T-helper 2 cell treated with Interferon-gamma antibody and Interleukin-4, amounts not matched to agents 5 μg/mL and 100 μg/mL, for 36 hours (primary cell): ENCODE measurements at places on chromosomes 2 and 18.

DNA sequence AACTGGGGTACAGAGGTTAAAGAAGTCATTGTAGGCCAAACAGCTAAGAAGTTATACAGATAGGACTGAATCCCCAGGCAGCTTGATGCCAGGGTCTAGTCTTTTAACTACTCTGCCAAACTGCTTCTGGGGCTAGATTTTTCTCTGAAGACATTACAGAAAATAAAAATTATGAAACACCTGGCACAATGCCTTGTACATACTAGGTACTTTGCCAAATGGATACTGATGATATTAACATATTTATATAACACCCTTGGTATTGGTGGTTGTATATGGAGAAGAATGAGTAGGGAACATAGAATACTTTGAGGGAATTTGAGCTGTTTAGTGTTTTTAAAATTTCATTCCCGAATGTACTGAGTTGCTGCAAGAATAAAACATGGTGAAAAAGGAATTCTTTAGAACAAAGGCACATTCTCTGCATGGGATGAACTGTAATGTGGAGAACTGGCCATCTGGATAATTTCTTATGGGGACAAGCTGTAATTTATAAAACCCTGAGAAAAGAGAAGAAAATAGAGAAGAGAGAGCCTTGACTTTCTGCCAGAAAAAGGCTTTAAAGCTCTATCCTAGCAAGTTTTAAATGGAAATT is 210.9 kb upstream of the TMEM200C start:
- H3K4me3 ChIP-seq = no peak overlapping the region
- H3K36me3 ChIP-seq = no peaks in the 10 kb centered on the region
- DNase-seq = no peak
- no peaks in the 10 kb centered on the region for H3K4me1 ChIP-seq
- no peak overlapping the region for H3K27ac ChIP-seq

- H3K27me3 ChIP-seq = no peaks in the 10 kb centered on the region
- H3K36me3 ChIP-seq = no peaks in the 10 kb centered on the region
- H3K27ac ChIP-seq = no peak overlapping the region
Measured at GRCh38 chr18:43572163-43572562, 294.9 kb upstream of the SYT4 start.

GRCh38 chr18:58997811-58998337 is 133.2 kb downstream of the ZNF532 start:
- H3K4me1 ChIP-seq = no peaks in the 10 kb centered on the region
- H3K36me3 ChIP-seq = no peaks in the 10 kb centered on the region
- H3K27ac ChIP-seq = no peak overlapping the region
- no peak overlapping the region for H3K4me3 ChIP-seq
- no peaks in the 10 kb centered on the region for H3K27me3 ChIP-seq

GRCh38 chr18:38940475-38940862 is 1374.9 kb upstream of the CELF4 start:
- H3K4me3 ChIP-seq = peak overlapping the region; percentile 77
- peak overlapping the region; percentile 94 for H3K27ac ChIP-seq
- H3K36me3 ChIP-seq = peaks cover 14% of the 10 kb centered on the region
- DNase-seq = no peak

DNA sequence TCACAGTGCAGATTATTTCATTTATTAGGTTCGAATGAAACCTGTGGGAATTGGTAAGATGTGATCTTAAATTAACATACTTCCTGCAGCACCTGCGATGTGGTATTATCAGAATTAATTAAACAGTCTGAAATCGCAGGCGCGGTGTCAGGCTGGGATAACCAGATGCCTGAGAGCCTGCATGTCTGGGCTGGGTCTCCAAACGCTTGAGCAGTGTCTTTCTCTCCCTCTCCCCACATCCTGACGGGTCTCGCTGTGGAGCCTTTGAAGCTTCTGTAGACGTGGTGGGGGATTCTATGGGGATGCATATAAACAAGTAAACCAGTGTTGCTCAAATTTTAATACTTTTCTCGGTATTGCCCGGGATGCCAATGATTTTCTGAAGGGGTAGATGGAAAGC is 366.2 kb upstream of the SPRED2 start:
- no peaks in the 10 kb centered on the region for H3K36me3 ChIP-seq
- H3K4me3 ChIP-seq = no peak overlapping the region
- H3K27me3 ChIP-seq = no peaks in the 10 kb centered on the region
- H3K4me1 ChIP-seq = no peaks in the 10 kb centered on the region
- no peak overlapping the region for H3K27ac ChIP-seq
- DNase-seq = no peak

DNA sequence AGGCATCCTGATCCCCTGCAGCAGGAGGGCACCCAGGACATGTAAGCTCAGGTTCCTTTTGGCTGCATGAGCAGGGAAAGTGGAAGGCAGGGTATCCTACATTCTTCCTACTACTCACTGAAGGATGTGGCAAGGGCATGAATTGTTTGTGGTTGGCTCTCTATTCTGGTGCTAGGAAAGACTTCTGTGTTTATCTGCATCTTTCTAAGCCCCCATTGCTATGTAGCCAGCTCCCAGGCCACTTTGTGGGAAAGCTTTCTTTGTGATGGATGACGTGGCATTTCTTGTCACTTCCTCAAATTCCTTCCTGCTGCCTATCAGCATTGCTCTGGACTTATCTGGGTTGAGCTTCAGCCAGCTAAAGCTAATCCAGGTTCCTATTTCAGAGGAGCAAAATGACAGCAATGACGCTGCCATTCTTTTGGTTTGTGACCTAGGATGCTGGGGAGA is 46.2 kb downstream of the MEIS1 start:
- no peaks in the 10 kb centered on the region for H3K36me3 ChIP-seq
- H3K27ac ChIP-seq = no peak overlapping the region
- H3K27me3 ChIP-seq = no peaks in the 10 kb centered on the region
- no peak overlapping the region for H3K4me3 ChIP-seq

DNA sequence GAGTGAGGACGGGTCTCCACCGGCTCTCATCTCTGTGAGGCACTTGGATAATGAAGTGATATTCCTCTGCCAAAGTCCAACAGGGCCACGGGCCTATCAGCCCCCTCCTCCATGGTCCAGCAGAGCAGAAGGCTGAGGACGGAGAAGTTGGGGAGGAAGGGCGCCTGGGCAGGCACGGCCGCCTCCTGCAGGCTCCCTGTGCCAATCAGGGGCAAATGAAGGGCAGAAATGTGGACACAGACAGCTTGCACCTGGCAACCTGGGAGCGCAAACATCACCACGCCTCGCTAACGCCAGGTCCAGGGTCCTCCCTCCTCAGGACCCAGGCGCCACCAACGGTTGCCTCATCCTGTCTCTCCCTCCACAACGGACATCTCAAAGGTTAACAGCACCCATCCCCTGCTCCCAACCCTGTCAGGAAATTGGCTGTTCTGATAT is 24.3 kb downstream of the SMAD7 start:
- peaks cover 81% of the 10 kb centered on the region for H3K4me1 ChIP-seq
- H3K36me3 ChIP-seq = peaks cover 32% of the 10 kb centered on the region
- DNase-seq = no peak
- H3K27me3 ChIP-seq = no peaks in the 10 kb centered on the region
- peak overlapping the region; percentile 17 for H3K4me3 ChIP-seq
- H3K27ac ChIP-seq = no peak overlapping the region

DNA sequence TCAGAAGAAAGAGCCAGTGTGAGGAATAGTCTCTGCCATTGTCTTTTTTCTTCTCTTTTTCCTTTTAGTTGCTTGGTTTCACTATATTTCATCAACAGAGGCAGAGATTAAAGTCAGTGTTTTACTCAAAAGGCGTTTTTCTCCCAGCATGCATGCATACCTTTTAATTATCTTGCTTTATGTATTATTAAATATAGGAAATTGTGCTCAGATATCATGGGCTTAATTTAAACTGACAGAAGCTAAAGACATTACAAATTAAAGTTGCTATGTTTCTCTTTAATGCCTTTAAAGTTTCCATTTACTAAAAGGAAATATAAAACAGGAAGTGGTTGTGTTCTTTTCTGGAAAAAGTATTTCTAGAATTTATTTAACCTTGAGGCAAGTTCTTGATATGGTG is 223.3 kb upstream of the ATP5MC3 start:
- H3K27ac ChIP-seq = no peak overlapping the region
- no peak overlapping the region for H3K4me3 ChIP-seq
- peaks cover 5% of the 10 kb centered on the region for H3K27me3 ChIP-seq
- H3K36me3 ChIP-seq = no peaks in the 10 kb centered on the region

DNA sequence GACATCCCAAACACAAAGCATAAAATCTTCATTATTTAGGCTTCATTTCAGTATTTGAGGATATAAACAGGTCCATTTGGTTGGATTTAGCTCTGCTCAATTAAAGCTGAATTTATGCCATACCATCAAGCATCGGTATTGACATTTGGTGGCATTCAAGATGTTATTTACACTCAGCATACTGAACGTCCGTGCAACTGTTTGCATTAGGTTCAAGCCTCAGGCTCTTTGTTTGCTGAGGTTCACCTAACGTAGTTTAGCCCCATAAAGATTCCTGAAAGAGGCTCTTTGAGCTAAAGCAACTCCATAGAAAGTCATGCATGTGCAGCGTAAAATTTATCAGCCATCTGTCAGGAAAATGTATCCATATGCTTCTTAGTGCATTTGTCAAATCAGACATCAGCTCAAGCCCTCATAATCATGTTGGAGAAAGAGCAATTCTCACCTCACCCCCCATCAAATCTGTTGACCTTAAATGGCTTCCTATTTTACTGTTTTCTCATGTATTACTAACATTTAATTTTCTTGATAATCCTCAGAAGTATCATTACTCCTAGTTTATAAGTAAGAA is 366.9 kb downstream of the EPHA4 start:
- no peak overlapping the region for H3K27ac ChIP-seq
- no peaks in the 10 kb centered on the region for H3K4me1 ChIP-seq
- H3K4me3 ChIP-seq = no peak overlapping the region
- no peak for DNase-seq

- no peak overlapping the region for H3K4me3 ChIP-seq
- no peak for DNase-seq
- peaks cover 13% of the 10 kb centered on the region for H3K27me3 ChIP-seq
- no peaks in the 10 kb centered on the region for H3K4me1 ChIP-seq
- no peaks in the 10 kb centered on the region for H3K36me3 ChIP-seq
Measured at GRCh38 chr2:219695145-219695709, 67.8 kb downstream of the SLC4A3 start.

- no peak for DNase-seq
- H3K4me3 ChIP-seq = no peak overlapping the region
- no peaks in the 10 kb centered on the region for H3K36me3 ChIP-seq
Measured at GRCh38 chr2:232228971-232229894, 149.3 kb upstream of the ALPP start.

DNA sequence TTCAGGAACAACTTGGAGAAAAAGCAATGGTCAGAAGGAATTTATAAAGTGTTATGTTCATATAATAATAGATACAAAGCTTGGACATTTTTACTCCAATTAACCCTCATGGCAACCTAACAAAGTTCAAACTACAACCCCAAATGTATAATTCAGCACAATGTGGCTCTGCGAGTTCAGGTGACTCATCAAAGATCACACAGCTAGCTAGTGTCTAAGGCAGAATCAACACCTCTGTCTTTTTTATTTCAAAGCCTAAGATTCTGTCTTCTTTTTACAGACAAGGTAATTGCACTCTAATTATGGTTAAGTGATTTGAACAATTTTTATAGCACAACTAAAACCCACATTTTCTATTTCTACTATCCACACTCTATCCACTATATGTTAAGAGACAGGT is 90.5 kb downstream of the CHST9 start:
- H3K4me1 ChIP-seq = no peaks in the 10 kb centered on the region
- DNase-seq = no peak
- no peaks in the 10 kb centered on the region for H3K36me3 ChIP-seq
- no peak overlapping the region for H3K27ac ChIP-seq

- no peaks in the 10 kb centered on the region for H3K27me3 ChIP-seq
- H3K4me3 ChIP-seq = no peak overlapping the region
- H3K36me3 ChIP-seq = no peaks in the 10 kb centered on the region
- H3K4me1 ChIP-seq = no peaks in the 10 kb centered on the region
- H3K27ac ChIP-seq = no peak overlapping the region
Measured at GRCh38 chr18:72530622-72531021, 13.5 kb downstream of the CBLN2 start.
